Brain microvascular endothelial cell (primary cell): ENCODE measurements at places on chromosomes 13 and 19.

DNA sequence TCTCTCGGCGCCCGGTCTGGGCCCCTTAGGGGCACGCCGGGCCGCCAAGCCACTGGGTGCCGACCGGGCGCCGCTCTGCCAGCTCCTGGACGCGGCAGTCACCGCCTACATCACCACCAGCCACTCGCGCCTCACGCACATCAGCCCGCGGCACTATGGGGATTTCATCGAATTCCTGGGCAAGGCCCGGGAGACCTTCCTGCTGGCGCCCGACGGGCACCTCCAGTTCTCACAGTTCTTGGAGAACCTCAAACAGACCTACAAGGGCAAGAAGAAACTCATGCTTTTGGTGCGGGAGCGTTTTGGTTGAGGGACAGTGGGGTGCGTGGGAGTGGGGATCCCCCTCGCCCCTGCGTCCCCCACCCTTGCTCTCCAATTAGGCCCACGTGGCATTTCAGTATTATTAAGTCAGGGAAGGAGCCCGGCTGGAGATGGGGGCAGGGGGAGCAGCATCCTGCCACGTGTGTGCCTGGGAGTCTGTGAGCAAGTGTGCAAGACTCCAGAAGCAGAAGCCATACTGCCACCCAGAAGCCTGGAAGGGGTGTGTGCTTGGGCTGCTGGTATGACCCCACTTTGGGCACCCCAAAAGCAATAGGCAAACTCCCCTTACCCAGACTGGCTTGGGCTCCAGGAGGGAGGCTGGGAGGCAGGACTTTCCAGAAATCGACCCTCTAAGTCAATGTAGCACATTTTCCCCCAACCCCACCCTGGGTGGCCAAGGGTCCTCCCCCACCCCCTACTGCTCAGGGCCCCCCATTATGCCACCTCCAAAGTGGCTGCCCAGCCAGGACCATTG, 35.7 kb downstream of the ZSWIM4 start:
- no peak for DNase-seq

GRCh38 chr13:21744149-21744548, 73.3 kb downstream of the FGF9 start:
- no peak for DNase-seq

DNA sequence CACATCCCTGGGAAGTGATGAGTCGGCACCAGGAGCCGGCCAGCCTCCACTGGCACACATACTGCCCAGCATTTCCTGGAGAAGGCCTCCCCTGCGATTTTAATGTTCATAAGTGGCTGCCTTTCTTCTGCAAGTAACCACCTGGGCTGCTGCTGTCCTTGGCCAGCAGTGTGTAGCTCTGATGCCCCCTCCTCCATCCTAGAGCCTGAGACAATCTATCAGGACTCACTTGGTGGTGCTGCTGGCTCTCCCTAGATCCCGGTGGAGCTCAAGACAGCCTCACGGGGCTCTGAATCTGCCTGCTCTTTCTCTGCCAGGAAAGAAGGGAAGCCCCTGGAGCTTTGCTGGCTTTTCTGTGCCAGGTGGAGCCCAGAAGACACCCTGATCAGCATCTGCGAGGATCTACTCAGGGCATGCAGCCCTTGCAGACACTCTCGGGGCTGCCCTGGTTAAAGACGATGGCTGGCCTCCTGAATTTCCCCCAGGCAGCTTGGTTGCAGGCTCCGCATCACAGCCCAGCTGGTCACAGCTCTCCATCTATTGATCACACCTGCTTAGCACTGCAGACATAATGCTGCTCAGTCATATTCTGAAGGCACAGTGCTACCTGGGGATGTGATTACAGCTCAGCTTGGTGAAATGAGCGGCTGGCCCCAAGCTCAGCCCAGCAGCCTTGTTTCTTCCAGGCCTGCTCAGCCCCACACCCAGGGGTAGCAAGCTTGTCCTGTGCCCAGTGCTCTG, 122.3 kb downstream of the ZDHHC20 start:
- no peak for DNase-seq

- peak; percentile 61 for DNase-seq
These were observed 23.3 kb downstream of the SERP2 start for GRCh38 chr13:44396701-44397580.

DNA sequence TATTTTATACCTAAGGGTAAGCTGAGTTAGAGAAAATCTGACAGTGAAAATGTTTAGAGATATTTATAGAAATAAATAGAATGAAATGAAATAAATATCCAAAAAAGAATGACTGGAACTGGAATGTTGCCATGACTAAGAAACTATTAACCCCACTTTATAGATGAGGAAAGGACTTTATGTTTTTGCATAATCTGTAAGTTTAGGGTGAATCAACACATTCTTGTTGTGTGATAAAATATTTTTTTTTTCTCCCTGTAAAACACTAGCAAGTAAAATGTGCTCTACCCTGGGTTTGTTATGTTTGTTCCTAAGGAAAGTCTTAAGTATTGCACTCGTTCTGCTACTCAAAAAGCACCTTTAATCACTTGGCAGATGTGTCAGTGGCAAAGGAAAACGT, 83.8 kb upstream of the KL start:
- DNase-seq, result no peak

GRCh38 chr19:16247353-16248182, 49.9 kb downstream of the AP1M1 start:
- peak; percentile 70 for DNase-seq

DNA sequence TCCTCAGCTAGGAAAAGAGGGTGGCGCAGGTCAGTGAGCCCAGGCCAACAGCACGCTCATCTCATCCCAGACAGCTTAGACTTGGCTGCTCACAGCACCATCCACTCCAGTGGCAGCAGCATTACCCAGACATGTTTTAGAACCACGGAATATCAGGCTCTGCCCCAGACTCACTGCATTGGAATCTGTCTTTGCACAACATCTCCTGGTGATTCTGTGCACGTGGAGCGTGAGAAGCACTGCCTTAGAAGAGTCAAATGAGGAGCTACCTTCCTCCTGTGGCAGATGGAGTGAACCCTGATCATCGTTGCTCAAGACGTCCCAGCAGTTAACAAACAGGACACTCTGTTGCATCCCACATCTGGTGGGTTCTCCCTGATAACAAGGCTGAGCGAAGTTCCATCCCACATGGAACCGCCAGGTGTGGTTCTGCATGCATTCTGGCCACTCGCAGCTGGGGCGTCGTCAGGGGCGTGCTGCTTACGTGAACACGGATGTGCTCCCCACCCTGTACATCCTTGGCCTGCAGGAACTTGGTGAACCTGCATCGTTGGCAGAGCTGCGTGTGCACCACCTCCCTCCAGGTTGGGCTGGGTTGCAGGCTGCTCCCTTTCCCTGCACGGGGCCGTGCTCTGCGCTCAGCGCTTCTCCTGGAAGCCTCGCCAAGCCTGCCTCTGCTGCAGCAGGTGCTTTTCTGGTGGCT, 25.2 kb upstream of the ATP11A start:
- DNase-seq, result peak; percentile 16

DNA sequence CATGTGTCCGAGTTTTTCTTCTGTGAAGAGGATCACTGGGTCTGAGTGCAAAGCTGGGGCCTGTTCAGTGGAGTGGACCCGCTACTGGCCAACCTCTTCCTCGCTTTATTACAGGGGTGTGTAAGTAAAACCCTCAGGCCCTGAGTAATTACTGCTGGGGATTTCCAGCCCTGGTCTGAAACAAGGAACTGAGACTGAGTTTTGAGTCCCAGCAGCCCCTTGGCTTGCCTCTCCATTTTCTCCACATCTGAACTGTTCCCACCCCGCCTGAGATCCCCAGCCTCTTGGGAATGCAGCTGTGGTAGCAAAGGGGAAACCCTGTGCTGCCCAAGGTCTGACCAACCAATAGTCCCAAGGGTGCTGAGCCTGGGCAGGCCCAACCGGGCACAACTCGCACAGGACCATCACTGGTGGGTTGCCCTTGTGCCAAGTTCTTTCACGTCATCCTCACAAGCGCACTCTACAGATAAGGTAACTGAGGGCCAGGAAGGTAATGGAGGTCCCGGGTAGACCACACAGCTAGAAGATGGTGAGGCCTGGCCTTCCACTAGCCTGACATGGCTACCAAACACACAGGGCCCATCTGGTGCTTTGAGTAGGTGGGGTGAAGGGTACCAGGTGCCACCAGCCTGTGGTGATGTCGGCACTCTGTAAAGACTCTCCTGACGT, 13.7 kb upstream of the SLC35E1 start:
- DNase-seq, result no peak

- DNase-seq, result no peak
These were observed 250.2 kb downstream of the ABCC4 start for GRCh38 chr13:95050800-95051615.

GRCh38 chr19:11168568-11168967, 13.0 kb upstream of the SPC24 start:
- DNase-seq, result peak; percentile 94

DNA sequence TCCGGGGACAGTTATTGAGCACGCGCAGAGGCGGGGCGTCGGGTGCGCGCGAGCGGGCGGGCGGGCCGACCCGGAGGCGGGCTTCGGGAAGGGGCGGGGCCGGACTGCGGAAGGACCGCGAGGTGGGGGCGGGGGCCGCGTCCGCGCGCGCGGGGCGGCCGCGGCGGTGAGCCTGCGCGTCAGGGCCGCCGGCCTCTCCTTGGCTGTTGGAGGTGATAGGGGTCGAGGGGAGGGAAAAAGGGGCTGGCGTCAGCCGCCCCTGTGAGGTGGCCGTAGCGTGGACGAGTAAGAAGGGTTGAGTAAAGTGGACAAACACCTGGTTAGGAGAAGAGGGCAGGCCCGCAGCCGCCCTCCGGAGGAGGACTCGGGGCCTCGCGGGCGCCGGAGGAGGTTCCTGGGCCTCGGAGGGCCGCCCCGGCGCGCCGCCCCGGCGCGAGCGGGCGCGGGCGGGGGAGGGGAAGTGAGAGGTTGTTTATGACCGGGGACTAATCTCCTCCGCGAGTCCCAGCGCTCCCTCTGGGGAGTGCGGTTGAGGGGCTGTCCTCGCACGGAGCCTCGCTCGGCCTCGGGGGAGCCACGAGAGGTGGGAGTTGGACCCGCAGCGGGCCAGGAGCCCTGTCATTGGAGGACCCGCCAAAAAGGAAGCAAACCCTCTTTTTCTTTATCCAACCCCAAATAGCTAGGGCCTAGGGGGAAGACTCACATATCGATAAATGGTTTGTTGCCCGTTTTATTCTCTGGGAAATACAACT, 547 bp upstream of the INTS6 start:
- DNase-seq, result peak; percentile 49

- peak; percentile 11 for DNase-seq
These were observed 44.8 kb downstream of the ING1 start for GRCh38 chr13:110758195-110758805.

DNA sequence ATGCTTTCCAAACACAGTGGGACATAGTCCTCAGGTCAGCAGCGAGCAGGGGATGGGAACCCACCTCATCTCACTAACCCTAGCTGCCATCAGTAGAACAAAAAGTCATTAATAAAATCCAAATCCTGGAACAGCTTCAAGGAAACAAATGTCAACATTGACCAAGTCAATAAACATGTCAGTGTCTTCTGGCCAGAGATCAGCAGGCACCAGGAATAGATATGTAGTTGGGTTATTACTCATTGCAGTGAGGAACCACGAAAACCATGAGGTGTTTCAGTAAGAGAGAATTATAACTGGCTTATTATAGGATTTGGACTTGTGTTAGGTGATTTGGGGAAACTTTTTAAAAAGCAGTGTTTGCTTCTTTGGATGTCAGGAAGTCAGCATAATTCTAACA, 17.1 kb upstream of the CD33 start:
- no peak for DNase-seq

GRCh38 chr19:55452749-55453346, 8.6 kb downstream of the ISOC2 start:
- DNase-seq, result peak; percentile 75

DNA sequence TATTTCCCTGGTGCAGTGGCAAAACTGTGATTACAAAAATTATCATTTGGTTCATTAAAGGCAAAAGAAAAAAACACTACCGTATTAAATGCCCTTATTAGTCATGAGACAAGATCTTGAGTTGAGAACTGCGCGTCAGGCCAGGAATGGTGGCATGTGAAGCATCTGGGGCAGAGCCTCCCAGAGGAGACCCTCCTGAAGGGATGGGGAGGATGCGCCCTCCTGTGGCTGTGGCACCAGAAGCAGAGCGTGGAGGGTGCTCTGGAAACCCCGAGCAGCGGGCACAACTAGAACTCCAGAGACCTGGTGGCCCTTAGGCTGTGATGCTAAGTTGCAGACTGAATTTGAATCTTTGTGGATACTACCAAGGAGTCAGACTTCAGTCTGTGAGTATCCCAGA, 11.5 kb downstream of the CUL4A start:
- DNase-seq, result no peak

- peak; percentile 53 for DNase-seq
These were observed 47.4 kb upstream of the TMTC4 start for GRCh38 chr13:100721885-100722512.

- DNase-seq, result no peak
These were observed 309.2 kb downstream of the FGF9 start for GRCh38 chr13:21980049-21980448.

- no peak for DNase-seq
These were observed 826.3 kb downstream of the EFNB2 start for GRCh38 chr13:105709181-105709580.

GRCh38 chr13:47726394-47726793, 274.7 kb downstream of the SUCLA2 start:
- no peak for DNase-seq

GRCh38 chr19:4320419-4320818, 16.0 kb downstream of the FSD1 start:
- DNase-seq, result no peak

- DNase-seq, result no peak
These were observed 113.6 kb upstream of the PCDH9 start for GRCh38 chr13:67343777-67344176.

- DNase-seq, result no peak
These were observed 289.6 kb downstream of the TEX29 start for GRCh38 chr13:111610081-111610480.

GRCh38 chr13:77868717-77869116, 49.9 kb downstream of the EDNRB start:
- DNase-seq, result no peak

- DNase-seq, result no peak
These were observed 23.2 kb upstream of the GPC5 start for GRCh38 chr13:91375116-91375729.

- no peak for DNase-seq
These were observed 31.3 kb downstream of the MEGF8 start for GRCh38 chr19:42356686-42357085.

GRCh38 chr19:40567750-40568494, 8.8 kb upstream of the SHKBP1 start:
- DNase-seq, result no peak

- DNase-seq, result no peak
These were observed at the start of gene PRX for GRCh38 chr19:40413291-40413845. TSS of gene PRX (minus strand) at chr19:40413378. CDS start at chr19:40407932, 5,446 bp downstream.

GRCh38 chr13:45003417-45003816, 14.1 kb downstream of the GPALPP1 start:
- no peak for DNase-seq

- DNase-seq, result no peak
These were observed 6.8 kb upstream of the KPTN start for GRCh38 chr19:47490847-47491246.

DNA sequence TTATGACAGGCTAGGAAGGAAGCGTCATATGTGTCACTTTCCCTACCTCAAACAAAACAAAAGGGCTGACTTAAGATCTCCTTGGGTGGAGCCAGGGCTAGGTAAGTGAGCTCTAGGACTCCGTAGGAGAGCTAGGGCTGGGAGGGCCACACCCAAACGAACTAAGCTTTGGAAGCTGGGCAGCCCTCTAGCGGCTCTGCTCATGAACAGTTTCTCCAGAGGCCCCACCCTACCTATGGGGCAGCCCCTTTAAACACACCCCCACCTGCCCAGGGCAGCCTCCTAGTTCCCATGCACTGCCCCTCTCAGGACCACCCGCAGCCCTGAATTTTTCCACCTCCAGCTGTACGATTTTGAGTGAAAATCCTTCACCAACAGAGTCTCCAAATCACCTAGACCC, 3.5 kb downstream of the PEG3 start:
- DNase-seq, result no peak
